ENCODE measurements at places on chromosomes 16 and 17. TPM values are rescaled to one million over a fixed set of nuclear protein-coding genes. Genes with fewer than 3 reads are reported as not detected.

GRCh38 chr17:4823373-4824089 lies 9.6 kb upstream of the MINK1 start:
- H3K36me3 ChIP-seq = peaks cover 1% of the 10 kb centered on the region
- no peak for DNase-seq
- no peak overlapping the region for H3K27ac ChIP-seq
- no peaks in the 10 kb centered on the region for H3K4me1 ChIP-seq
- H3K4me3 ChIP-seq = no peak overlapping the region

- H3K27me3 ChIP-seq = no peaks in the 10 kb centered on the region
- H3K4me3 ChIP-seq = peak overlapping the region; percentile 8
- no peaks in the 10 kb centered on the region for H3K36me3 ChIP-seq
- DNase-seq = peak; percentile 61
Measured at GRCh38 chr17:64628641-64629040, 33.5 kb downstream of the SMURF2 start.

DNA sequence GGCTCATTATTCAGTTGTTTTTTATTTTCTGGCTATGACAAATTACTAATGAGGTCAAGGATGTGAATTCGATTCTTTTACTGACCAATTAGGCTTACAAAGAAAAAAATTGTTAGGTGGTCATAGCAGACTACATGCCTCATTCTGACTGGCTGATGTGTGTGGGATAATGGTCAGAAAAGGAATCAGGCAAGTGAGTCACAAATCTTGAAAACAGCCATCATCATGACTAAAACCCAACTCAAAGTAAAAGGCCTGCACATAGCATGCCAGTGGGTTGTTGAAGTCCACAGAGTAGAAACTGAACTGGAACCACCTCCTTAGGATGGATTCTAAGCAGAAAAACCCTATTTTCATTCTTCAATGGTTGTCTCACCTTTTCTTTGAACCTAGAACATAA lies 8.6 kb downstream of the RPGRIP1L start:
- H3K27ac ChIP-seq = no peak overlapping the region
- DNase-seq = no peak
- H3K4me3 ChIP-seq = no peak overlapping the region
- H3K36me3 ChIP-seq = peaks cover 17% of the 10 kb centered on the region
- H3K27me3 ChIP-seq = no peaks in the 10 kb centered on the region
- H3K4me1 ChIP-seq = no peaks in the 10 kb centered on the region

GRCh38 chr17:77479372-77480198 lies 338.8 kb downstream of the SEC14L1 start:
- H3K4me3 ChIP-seq = no peak overlapping the region
- DNase-seq = no peak
- no peaks in the 10 kb centered on the region for H3K27me3 ChIP-seq

DNA sequence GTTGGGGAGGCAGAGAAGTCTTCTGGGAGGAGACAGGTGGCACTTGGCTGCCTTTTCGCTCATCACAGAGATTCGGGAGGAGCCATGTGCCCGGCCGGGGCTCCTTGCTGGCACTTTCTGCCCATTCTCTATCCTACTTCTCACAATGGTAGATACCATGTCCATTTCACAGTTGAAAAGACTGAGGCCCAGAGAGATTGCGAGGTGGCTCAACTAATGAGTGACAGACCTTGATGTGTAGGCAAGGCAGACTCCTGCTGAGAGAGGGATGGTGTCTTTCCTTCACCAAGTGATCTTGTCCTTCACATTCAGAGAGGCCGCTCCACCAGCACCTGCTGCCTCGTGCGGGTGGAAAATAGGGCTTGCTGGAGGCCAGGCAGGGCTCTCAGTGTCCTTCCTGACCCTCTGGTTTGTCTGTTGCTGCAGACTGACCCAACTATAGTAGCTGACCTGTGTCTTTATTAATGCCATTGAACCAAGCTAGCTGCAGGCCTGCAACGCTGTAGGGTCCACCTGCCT lies 42.1 kb downstream of the MPRIP start:
- no peaks in the 10 kb centered on the region for H3K27me3 ChIP-seq
- DNase-seq = no peak
- H3K4me3 ChIP-seq = no peak overlapping the region
- H3K4me1 ChIP-seq = peaks cover 20% of the 10 kb centered on the region
- peaks cover 7% of the 10 kb centered on the region for H3K36me3 ChIP-seq

DNA sequence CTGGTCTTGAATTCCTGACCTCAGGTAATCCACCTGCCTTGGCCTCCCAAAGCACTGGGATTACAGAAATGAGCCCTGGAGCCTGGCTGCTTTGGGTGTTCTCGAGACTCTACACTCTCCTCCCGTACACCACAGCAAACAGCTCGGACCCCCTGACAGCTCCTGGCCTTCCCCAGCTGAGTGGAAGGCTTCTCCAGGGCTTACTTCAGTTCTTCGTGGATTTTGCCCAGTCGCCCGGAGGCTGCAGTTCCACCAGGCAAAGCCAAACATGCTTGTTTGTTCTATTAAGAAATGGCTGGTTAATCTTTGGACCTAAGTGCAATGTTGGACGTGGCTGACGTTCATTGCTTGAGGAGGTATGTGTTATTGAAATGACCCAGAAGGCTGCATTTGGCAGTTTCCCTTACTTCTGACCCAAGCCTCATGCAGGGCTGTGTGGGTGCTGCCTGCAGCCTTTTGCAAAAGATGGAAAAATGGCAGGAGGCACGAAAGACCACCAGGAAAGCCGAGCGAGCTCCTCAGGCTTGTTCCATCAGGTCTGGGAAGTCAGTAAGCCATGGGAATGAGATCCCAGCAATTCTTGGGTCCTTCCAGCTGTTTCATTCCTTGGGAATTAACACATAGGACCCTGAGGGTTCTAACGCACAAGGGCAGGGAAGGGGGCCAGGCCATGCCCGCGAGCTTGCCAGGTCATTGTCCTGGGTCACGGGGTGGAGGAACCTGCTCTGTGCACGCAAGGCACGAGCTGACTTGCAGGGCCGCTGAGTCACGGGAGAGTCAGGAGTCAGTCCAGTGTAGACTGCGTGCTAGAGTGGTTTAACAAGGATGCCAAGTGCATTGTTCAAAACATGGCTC lies 23.9 kb upstream of the KLHDC4 start:
- H3K4me3 ChIP-seq = no peak overlapping the region
- H3K27ac ChIP-seq = no peak overlapping the region
- H3K36me3 ChIP-seq = no peaks in the 10 kb centered on the region
- no peaks in the 10 kb centered on the region for H3K27me3 ChIP-seq

- H3K27me3 ChIP-seq = no peaks in the 10 kb centered on the region
- no peak overlapping the region for H3K4me3 ChIP-seq
- H3K36me3 ChIP-seq = no peaks in the 10 kb centered on the region
- no peak for DNase-seq
- no peak overlapping the region for H3K27ac ChIP-seq
Measured at GRCh38 chr17:32527146-32527545, 40.4 kb downstream of the CDK5R1 start.

DNA sequence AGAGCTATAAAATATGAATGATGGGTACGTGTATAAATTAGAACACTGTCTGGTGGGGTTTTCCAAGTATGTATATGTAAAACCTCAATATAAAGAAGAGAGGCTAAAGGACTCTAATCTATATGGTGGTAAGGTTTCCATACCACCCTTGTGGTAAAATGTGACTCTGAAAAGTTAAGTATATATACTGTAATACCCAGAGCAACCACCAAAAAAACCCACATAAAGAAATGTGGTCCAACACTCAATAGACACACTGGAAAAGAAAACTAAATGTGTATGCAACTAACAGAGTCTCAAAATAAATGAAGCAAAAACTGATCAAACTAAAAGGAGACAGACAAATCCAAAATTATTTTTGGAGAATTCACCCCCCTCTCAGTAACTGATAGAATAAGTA lies 72.2 kb downstream of the XPO6 start:
- H3K4me1 ChIP-seq = peaks cover 74% of the 10 kb centered on the region
- DNase-seq = no peak
- H3K27me3 ChIP-seq = no peaks in the 10 kb centered on the region

GRCh38 chr17:10251212-10251948 lies 53.0 kb upstream of the GAS7 start:
- H3K4me1 ChIP-seq = no peaks in the 10 kb centered on the region
- H3K4me3 ChIP-seq = no peak overlapping the region
- DNase-seq = no peak
- H3K36me3 ChIP-seq = no peaks in the 10 kb centered on the region

GRCh38 chr17:76972046-76972641 lies 103.9 kb downstream of the MGAT5B start:
- H3K36me3 ChIP-seq = no peaks in the 10 kb centered on the region
- peaks cover 2% of the 10 kb centered on the region for H3K27me3 ChIP-seq
- no peak overlapping the region for H3K27ac ChIP-seq
- peaks cover 14% of the 10 kb centered on the region for H3K4me1 ChIP-seq
- no peak overlapping the region for H3K4me3 ChIP-seq
- no peak for DNase-seq

- H3K27me3 ChIP-seq = peaks cover 70% of the 10 kb centered on the region
- H3K4me3 ChIP-seq = peak overlapping the region; percentile 69
- peaks cover 22% of the 10 kb centered on the region for H3K4me1 ChIP-seq
- no peaks in the 10 kb centered on the region for H3K36me3 ChIP-seq
- no peak for DNase-seq
Measured at GRCh38 chr17:48646183-48647102, 20.3 kb upstream of the HOXB9 start.

DNA sequence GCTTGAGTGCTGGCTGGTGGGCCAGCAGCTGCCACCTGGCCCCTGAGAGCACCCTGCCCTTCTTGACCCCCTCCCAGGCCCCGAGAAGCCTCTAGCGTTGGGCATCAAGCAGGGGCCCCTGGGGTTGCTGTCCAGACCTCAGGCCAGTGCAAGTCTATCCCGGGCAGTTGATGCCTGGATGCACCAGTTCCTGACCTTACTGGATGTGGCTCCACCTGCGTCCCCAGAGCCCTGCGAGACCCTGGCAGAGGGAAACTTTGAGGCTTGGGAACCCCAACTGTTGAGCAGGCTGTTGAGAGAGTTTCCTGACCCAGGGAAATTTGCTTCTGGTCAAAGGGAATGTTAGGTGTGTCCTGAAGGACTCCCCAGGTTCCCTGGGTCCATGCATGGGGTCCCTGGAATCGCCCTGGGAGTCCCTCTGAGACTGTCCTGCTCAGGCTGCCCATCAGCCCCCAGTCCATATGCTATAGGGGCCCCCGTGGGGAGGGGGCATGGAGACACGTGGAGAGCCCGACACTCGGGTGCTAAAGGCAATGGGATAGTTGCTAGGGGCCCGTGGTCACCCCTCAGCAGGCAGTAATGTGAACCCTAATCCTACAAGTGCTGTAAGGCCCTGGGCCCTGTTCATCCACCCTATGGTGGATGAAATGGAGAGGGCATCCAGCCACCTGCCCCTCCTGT lies 46.4 kb downstream of the RAB11FIP4 start:
- no peaks in the 10 kb centered on the region for H3K27me3 ChIP-seq
- no peak overlapping the region for H3K4me3 ChIP-seq
- H3K27ac ChIP-seq = no peak overlapping the region

- H3K36me3 ChIP-seq = no peaks in the 10 kb centered on the region
- H3K27me3 ChIP-seq = peaks cover 81% of the 10 kb centered on the region
- H3K27ac ChIP-seq = no peak within 1 kb of the TSS
- H3K4me1 ChIP-seq = peaks cover 23% of the 10 kb centered on the region
Measured at GRCh38 chr17:47850692-47851573, at the start of gene SP6. Gene SP6, minus strand, starts transcription at chr17:47851163. Its CDS starts 2,734 bp downstream, at chr17:47848429.

GRCh38 chr17:1737531-1738291 lies 5.0 kb upstream of the SERPINF2 start:
- no peak overlapping the region for H3K4me3 ChIP-seq
- H3K36me3 ChIP-seq = peaks cover 2% of the 10 kb centered on the region
- H3K27ac ChIP-seq = no peak overlapping the region
- H3K27me3 ChIP-seq = no peaks in the 10 kb centered on the region
- no peak for DNase-seq

- H3K4me1 ChIP-seq = peaks cover 8% of the 10 kb centered on the region
- DNase-seq = no peak
- H3K27me3 ChIP-seq = peaks cover 55% of the 10 kb centered on the region
- H3K36me3 ChIP-seq = no peaks in the 10 kb centered on the region
- no peak overlapping the region for H3K4me3 ChIP-seq
Measured at GRCh38 chr17:20010936-20011335, 1.8 kb downstream of the SPECC1 start.

GRCh38 chr17:74999523-74999922 lies 12.1 kb downstream of the CDR2L start:
- no peak overlapping the region for H3K27ac ChIP-seq
- DNase-seq = no peak
- no peaks in the 10 kb centered on the region for H3K36me3 ChIP-seq

DNA sequence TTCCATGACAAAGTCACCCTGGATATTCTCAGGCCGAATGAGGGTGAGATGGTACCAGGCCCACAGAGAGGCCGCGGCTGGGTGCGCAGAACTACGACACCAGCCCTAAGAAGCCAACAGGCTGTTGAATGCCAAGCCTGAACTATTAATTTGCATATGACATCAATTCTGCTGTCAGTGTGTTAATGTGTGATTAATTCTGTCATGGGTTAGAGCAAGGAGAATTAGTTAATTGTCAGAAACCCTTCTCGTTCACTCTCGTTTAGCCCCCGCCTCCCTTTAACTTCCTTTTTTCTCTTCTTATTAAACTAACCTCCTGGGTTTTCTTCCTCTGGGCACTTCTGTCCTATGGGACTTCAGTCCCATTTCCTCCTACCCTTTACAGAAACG lies 123.4 kb downstream of the ZFHX3 start:
- H3K4me3 ChIP-seq = no peak overlapping the region
- no peak for DNase-seq
- no peaks in the 10 kb centered on the region for H3K36me3 ChIP-seq
- H3K27ac ChIP-seq = no peak overlapping the region

- H3K27ac ChIP-seq = no peak overlapping the region
- H3K36me3 ChIP-seq = peaks cover 2% of the 10 kb centered on the region
- no peak for DNase-seq
- H3K4me3 ChIP-seq = no peak overlapping the region
- H3K4me1 ChIP-seq = peaks cover 13% of the 10 kb centered on the region
Measured at GRCh38 chr17:62999736-63000135, 33.7 kb downstream of the TANC2 start.

GRCh38 chr17:72661116-72661944 lies 431.2 kb downstream of the SLC39A11 start:
- no peak for DNase-seq
- H3K36me3 ChIP-seq = no peaks in the 10 kb centered on the region
- no peaks in the 10 kb centered on the region for H3K27me3 ChIP-seq
- no peak overlapping the region for H3K4me3 ChIP-seq
- H3K27ac ChIP-seq = no peak overlapping the region
- no peaks in the 10 kb centered on the region for H3K4me1 ChIP-seq

DNA sequence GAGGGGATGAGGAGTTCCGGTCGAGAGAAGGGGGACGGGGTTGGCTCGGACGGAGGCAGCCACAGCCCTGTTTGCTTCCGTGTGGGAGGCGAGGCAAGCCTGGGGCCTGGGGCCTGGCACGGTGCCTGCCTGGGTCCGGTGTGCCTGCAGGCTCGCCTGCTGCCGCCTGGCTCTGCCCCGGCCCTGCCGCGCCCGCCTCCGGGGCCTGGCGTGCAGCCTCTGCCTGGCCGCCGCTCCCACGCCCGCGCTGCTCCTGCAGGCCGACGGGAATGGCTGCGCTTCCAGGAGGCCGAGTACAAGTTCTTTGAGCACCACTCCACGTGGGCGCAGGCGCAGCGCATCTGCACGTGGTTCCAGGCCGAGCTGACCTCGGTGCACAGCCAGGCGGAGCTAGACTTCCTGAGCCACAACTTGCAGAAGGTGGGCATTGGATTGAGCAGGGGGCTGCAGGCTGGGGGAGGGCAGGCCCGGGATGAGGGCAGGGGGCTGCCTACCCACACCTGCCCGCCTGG lies 53.1 kb downstream of the MRC2 start:
- H3K4me1 ChIP-seq = no peaks in the 10 kb centered on the region
- DNase-seq = no peak

Gene TLCD3B
- total RNA-seq = 4.6 TPM

Gene PLCD3
- total RNA-seq = 2.4 TPM

Gene ARHGDIG
- not detected for total RNA-seq

Gene ASIC2
- total RNA-seq = not detected

Gene SPIRE2
- total RNA-seq = 0.44 TPM

Gene KRTAP9-4
- not detected for total RNA-seq

Gene GDPD3
- 10.3 TPM for total RNA-seq

Gene CDH3
- total RNA-seq = 23.3 TPM

Gene SMTNL2
- not detected for total RNA-seq

Gene ZFHX3
- total RNA-seq = 0.72 TPM

Gene EPOP
- 17.6 TPM for total RNA-seq

Gene ATAD5
- total RNA-seq = 33.3 TPM

Measured in activated naive CD4-positive, alpha-beta T cell treated with anti-CD3 and anti-CD28 coated beads for 36 hours (primary cell).